Stimulated activated CD4-positive, alpha-beta T cell treated with anti-CD3 and anti-CD28 coated beads, Interleukin-15, amount 100 ng/mL, for 48 hours (primary cell): ENCODE measurements at places on chromosomes 4 and X.

GRCh38 chrX:95884186-95884585, 800.5 kb upstream of the DIAPH2 start:
- no peak for DNase-seq

- no peak for DNase-seq
Observed at GRCh38 chr4:102809190-102809589, 18.2 kb downstream of the UBE2D3 start.

GRCh38 chr4:129526812-129527211, 430.9 kb downstream of the C4orf33 start:
- DNase-seq = no peak

- no peak for DNase-seq
Observed at GRCh38 chr4:86338989-86339388, 20.9 kb downstream of the MAPK10 start.

DNA sequence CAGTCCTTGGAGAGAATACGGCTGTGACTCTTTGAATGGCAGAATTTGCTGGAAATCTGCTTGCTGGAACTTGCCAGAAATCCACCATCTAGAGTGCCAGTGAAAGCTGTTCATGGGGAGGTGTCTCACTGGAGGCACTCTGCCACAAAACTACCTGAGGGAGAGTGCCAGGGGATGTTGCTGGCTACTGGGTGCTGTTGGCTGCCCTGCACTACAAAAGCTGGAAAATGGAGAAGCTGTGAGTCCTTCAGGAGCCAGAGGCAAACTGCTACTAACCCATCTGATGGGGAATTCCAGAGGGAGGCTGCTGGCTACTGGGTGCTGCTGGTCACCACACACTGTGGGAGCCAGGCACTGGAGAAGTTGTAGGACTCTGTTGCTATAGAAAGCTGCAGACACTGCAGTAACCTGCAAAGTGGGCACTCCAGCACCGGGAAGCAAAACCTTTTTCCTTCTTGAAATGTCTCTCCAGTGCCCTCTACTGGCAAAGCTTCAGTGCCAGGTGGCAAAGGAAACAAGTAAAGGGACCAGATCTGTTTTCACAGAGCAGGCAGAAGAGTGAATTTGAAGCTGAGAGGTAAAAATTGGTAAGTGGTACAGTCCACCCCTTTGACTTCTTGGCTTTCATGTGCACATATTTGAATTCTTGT, 47.8 kb upstream of the HSD17B10 start:
- DNase-seq = peak; percentile 7

DNA sequence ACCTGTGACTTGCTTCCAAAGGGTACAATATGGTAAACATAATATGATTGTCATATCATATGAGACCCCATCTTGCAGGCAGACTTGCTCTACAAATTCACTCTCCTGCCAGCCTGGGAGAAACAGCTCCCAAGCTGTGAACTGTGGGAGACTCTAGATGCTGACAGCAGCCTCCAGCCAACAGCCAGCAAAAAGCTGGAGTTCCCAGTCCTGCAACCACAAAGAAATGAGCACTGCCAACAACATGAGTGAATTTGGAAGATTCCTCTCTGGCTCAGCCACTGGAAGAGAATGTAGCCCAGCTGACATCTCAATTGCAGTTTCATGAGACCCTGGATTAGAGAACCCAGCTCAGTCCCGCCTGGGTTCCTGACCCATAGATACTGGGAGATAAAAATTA, 145.4 kb downstream of the QDPR start:
- DNase-seq = no peak

- no peak for DNase-seq
Observed at GRCh38 chr4:82906469-82906868, 5.9 kb downstream of the THAP9 start.

- DNase-seq = peak; percentile 5
Observed at GRCh38 chrX:69158166-69158980, 6.9 kb downstream of the PJA1 start.

DNA sequence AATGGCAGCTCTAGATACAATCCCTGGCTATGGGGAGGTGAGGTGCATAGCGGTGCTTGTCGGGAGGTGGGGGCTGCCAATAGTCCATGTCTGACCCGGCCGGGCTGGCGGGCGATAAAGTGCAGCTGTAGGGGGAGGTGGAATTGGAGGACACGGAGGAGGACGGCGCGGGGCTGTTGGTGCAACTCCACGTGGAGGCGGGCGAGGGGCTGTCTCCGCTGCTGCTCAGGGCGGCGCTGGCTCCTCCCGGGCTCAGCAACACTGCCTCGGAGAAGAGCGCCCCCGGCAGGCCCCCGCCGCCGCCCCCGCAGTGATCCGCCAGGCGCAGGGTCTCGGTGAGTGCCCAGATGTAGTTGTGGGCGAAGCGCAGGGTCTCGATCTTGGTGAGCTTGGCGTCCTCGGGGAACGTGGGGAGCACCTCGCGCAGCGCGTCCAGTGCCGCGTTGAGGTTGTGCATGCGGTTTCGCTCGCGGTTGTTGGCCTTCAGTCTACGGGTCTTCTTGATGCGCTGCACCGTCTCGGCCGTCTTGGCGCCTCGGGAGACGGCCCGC, 1.3 kb downstream of the NEUROG2 start:
- DNase-seq = no peak

- DNase-seq = no peak
Observed at GRCh38 chrX:19886375-19886774, 1.0 kb downstream of the SH3KBP1 start.

DNA sequence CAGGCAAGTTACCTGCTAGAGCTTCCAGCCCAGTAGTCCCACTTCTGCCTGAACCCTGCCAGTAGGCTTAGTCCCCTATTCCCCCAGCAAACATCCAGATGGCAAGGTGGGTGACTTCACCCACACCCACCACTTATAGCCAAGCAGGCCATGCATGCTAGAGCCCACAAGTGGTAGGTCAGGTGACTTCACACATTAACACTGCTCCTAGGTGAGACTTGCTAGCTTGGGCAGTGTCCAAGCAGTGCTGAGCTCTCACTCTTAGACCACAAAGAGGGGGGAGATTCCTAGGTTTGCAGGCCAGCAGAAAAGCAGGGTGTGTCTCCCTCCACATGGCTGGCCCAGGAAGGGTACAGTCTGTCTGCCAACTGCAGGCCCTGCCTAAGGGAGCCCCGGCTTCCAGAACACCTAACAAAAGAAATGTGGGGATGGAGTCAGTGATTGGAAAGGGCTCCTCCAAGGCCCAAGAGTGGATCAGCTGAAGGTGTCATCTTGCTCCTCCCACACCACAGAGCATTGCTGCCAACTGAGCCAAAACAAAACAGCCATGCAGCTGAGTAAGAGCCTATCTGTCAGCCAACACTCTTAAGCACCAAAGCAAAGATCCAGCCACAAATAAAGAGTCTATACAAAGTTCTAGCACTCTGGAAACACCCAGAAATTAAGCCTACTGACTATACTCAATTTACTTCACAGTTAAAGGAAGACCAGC, 158.1 kb upstream of the USP38 start:
- no peak for DNase-seq

- DNase-seq = no peak
Observed at GRCh38 chrX:109519001-109519400, 17.6 kb upstream of the NXT2 start.

DNA sequence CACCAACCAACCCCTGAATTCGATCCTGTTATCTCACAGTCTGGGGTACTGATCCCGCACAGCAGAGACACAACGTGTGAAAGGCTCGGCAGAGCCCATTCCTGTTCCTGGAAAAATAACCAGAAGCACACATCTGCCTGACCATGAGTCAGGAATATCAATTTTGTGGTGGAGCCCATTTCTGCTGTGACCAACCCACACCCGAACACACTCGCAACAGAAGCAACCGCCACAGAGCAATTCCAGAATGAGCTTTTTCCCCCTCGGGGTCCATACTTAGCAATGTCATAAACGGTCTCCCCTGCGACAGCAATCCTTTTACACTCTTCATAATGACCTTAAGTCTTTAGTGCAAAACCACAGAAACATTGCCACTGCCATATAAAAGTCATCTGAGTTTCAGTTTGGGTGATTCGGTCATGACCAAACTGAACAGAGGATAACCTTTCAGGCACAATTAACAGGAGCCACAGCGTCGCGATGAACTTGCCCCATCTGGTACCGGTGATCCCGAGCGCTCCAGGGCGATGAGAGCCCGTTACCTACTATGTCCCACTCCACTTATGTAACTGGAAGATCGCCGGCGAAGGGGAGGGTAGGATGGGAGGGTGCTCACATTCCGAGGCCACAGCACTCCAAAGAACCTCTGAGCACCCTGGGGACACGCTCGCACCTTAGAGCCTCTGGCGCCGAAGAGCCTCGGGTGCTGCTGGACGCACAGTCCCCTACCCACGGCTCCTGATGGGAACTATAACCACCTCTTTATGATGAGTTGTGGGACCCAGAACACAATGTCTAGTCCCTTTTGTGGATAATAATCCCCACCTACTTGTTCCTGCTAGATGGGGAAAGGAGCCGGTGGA, 1.1 kb downstream of the MECP2 start:
- no peak for DNase-seq

GRCh38 chrX:95383778-95384177, 1300.9 kb upstream of the DIAPH2 start:
- DNase-seq = no peak

GRCh38 chrX:54817220-54817820, 9.8 kb downstream of the MAGED2 start:
- no peak for DNase-seq

DNA sequence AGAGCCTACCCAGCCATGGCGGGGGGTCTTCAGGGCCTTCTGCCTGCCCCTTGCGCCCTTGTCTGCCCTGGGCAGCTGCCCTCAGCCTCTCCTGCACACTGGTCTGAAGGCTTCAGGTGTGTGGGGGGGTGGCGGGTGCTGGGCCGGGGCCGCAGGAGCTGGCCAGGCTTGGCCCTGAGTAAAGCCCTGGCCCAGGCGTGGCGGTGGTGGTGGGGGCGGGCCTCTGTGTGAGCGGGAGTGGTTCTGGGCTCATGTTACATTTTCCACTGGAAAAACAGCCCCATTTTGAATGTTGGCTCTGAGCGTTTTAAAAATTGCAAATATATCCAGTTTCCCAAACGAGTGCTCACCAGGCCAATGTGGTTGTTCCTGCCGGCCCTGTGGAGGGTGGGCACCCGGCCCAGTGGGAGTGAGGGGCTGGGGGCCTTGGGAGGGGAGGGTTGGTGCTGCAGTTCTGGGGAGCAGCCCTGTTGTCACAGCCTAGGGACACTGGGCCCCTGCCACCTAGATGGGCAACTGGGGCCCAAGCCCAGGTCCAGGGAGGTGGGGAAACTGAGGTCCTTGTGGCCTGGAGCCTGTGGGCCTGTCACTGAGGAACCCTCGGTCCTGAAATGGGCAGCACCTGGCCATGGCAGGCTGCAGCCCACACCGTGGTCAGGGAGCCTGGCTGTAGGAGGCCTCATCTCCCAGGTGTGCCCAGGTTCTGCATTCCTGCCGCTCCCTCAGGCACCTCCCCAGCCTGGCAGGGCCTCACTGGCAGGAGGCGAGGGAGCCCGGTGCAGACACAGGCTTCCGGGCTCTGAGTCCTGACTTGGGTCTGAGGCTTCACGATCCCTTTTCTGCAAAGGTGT, 28.3 kb downstream of the FGFRL1 start:
- DNase-seq = no peak

DNA sequence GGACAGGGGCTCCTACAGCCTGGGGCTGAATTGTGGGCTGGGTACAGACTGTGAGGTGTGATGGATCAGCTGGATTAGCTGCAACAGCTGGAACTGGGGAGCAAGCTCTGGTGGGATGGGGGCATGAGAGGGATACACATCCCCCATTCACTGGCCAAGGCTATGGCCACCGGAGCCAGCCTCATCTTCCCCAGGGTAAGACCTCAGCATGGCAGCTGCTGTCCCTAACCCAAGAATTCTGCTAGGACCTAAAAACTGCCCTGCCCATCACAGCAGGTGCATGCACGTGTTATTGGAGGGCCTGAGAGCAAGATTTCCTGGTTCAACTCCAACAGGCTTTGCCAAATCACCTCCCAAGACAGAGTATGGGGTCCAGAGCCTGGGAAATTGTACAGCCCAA, 258.6 kb upstream of the AGTR2 start:
- no peak for DNase-seq

DNA sequence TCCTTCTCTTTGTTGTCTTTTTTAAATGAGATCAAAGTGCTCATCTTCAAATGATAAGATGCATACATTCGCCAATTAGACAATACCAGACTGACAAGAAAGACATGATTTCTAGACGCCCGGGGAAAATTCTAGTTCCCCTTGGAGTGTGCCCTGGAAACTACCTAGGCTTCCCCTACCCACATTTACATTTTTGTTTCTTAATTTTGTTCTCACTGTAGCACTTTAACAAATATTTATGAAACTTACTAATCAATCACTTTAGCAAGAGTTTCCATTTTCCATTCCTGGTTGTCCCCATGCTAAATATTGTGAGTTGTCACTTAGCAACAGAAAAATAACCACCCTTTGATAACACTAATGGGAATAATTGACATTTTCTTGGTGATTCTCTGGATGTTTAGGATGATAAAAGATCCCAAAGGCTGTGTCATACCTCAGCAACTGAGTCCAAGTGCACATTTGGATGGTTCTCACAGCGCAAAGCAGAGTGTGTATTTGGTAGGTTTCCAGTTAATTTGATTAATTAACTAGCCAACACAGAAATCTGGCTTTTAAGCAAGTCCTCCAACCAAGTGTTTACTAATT, 69.6 kb downstream of the FGFBP1 start:
- no peak for DNase-seq

GRCh38 chr4:118968813-118969212, 80.2 kb downstream of the SYNPO2 start:
- DNase-seq = no peak

DNA sequence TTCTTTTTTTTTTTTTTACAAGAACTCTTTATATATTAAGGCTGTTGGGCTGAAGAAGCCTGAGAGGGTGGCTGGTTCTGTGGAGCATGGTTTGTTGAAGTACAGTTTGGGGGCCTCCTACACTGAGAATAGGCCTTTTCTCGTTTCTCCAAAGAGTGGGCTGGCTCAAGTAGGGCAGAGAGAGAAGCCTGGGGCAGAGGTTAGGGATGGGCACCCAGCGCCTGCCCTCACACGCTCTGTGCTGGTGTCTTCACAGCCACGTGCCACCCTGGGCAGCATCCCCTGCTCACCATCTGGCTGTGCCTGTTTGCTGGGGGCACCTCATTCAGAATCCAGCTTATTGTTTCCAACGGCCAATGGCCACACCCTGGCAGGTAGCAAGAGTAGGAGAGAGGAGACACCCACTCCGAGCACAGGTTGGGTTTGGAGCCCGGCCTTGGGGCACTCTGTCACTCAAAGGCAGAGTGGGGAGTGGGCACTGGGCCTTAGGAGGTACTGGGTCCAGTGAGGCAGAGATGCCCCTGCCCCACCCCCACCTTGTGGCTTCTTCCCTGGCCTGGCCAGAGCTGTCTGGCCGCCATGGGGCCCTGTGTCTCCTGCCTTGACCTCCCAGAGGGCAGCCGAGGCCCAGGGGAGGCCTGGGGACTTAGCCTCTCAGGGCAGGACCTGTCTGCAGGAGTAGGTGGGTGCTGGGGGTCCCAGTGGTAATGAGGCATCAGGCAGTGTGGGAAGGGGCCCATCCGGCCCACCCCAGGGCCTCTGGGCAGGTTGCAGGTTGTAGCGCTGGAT, 2.9 kb downstream of the MSANTD1 start:
- no peak for DNase-seq

- DNase-seq = no peak
Observed at GRCh38 chrX:153438532-153438931, 7.3 kb downstream of the TREX2 start.
